ENCODE measurements at places on chromosomes 3 and 15.

DNA sequence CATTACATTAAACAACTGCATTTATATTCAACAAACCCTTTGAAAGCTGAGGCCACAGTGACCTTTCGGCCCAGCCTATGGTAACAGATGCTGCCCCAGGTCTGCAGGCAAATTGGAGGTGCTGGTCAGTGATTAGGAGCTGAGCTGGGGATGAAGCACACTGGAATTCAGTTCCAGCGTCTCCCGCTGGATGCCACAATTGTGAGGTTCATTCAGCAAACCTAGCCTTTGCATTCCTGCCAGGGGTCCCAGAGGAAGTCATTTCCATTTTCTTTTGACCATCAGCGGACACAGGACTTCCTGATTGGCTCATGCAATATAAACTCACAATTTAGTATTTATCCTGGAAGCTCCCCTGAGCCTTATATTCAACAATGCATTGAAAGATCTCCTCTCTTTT, 89.5 kb downstream of the IL20RB start:
- no peak for DNase-seq

GRCh38 chr3:171752329-171752728, 58.0 kb downstream of the PLD1 start:
- DNase-seq = no peak

GRCh38 chr3:38210141-38210757, 44.9 kb downstream of the OXSR1 start:
- no peak for DNase-seq

DNA sequence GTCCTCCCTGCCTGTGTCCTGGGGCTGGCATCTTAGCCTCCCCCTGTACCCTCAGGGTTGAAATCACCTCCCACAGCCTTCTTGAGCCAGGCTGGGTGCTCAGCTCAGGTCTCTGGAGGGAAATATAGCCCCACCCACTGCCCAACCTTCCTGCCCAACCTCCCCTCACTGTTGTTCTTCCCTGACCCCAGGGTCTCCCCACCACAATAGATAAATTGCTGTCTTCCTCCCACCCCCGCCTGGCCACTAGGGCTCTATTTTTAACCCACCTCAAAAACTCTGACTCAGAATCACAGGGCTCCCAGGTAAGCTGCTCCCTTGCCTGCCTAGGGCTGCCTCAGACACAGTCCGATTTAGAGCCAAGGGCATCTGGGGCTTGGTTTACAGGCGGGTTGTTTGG, 15.0 kb downstream of the HCN4 start:
- DNase-seq = no peak

DNA sequence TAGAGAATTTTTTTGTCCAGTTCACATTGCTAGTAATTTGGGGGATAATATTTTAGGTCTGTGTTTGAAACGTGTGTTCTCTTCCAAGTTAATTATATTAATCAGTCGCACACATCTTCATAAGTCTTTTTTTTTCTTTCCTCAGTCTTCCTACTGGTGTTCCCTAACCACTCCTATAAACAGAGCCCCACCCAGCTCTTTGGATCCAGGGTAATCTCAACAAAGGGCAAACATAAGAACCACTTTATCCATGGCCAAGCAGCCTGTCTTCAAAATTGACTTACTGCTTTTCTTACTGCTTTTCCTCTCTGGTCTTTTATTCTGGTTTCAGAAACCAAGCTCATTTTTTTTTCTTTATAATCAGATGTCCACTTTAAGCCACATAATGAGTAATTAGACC, 266.8 kb upstream of the NECTIN3 start:
- no peak for DNase-seq

- DNase-seq = no peak
Measured at GRCh38 chr15:60223176-60223575, 174.6 kb downstream of the ANXA2 start.

- DNase-seq = no peak
Measured at GRCh38 chr3:50156549-50157493, 1.7 kb downstream of the SEMA3F start.

DNA sequence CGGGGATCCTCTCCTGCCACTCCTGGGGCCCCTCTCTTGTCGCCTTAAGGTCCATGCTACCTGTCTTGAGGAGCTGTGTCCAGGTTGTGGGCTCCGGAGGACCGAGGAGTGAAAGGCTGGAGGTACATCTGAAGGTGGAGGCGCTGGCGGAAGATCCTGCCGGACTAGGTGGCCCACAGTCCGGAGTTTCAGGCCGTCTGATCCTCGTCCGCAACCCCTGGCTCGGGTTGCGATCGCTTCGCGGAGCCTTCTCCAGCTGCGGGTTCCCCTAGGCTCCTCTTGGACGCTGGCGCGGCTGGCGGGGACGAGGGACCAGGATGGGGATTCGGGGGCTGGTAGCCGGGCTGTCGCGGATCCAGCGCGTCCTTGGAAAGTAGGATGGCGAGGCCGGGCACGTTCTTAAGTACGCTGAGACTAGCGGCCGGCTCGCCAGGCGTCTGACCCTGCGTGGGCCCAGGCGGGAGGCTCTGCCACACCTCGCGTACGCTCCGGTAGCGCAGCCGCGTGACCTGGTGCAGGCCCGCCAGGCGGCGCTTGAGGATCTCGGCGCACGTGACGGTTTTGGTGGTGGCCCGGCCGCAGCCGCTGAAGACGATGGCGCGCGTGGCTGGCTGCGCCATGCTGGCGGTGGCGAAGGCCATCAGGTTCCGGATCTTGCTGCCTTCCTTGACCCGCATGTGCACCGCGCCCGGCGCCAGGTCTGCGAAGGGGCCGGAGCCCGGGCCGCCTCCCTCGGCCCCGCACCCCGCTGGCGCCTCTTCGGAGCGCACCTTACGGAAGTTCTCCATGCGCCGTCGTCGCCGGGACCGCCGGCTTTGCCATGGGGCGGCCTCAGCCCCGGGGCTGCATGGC, 550 bp downstream of the RPP25 start:
- DNase-seq = no peak

DNA sequence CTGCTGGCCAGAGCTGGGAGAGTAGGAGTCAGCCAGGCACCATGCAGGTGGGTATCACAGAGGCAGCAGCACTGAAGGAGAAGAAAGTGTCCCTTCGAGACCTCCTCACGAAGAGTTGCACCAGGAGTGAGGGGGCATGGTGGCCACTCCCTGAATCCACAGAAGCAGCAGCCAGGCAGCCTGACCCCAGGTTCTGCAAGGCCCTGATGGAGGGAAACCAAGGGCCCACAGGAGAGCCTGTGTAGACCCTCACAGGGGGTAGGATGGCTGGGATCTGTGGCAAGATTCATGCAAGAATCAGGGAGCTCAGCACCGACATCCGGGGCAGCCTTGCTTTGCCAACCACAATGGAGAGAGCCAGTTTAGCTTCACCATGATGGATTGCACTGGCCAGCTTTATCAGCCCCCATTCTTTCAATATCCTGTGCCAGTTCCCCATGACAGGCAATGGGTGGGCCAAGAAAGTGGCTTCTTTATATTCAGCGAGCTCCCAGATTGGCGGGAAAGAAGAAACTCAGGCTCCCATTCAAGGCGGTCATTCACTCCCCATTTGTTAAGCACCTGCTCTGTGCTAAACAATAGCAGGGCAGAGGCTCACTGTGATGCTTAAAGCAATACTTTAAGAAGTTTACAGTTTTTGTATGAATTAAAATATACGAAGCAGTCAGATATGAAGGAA, 33.5 kb upstream of the TBC1D21 start:
- no peak for DNase-seq

DNA sequence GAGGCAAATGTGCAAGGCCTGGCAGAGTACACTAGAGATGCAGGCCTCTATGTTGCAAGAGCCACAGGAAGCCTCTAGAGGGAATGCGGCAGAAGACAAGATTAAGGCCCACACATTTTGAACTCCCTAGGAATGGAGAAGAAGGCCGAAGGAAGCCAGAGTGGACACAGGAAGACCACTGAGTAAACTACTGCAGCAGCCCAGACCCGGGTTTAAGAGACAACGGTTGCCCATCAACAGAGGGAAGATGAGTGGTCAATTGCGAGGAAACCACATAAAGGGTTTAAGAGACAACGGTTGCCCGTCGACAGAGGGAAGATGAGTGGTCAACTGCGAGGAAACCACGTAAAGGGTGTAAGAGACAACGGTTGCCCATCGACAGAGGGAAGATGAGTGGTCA, 14.6 kb downstream of the CHSY1 start:
- no peak for DNase-seq

DNA sequence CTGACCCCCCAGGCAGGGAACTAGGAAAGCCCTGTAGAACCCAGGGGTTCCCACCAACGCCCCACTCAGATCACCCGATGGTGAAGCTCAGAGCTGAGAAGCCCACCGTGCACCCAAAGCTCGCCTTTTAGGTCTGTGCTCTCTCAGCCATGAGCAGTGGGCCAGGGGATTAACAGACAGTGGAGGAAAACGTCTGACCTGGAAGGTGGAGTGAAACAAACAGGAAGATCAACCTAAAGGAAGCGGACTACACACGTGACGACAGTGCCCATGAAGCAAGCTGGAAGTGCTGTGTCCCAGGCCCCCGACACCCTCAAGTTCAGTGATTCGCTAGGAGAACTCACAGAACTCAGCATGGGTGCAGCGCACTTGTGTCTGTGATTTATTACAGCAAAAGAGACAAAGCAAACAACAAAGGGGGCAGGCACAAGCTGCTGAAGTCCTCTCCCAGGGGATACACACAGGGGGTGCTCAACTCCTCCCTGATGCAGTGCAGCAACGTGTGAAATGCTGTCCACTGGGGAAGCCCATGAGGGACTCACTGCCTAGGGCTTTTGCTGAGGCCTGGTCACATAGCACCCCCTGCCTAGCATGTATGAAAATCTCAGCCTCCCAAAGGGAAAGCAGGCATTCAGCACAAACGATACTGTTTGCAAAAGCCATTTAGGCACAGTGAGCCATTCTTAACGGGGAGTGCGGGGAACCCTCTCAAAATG, 43.5 kb downstream of the CFAP92 start:
- no peak for DNase-seq

GRCh38 chr3:184042617-184043016, 10.2 kb upstream of the HTR3C start:
- DNase-seq = no peak

DNA sequence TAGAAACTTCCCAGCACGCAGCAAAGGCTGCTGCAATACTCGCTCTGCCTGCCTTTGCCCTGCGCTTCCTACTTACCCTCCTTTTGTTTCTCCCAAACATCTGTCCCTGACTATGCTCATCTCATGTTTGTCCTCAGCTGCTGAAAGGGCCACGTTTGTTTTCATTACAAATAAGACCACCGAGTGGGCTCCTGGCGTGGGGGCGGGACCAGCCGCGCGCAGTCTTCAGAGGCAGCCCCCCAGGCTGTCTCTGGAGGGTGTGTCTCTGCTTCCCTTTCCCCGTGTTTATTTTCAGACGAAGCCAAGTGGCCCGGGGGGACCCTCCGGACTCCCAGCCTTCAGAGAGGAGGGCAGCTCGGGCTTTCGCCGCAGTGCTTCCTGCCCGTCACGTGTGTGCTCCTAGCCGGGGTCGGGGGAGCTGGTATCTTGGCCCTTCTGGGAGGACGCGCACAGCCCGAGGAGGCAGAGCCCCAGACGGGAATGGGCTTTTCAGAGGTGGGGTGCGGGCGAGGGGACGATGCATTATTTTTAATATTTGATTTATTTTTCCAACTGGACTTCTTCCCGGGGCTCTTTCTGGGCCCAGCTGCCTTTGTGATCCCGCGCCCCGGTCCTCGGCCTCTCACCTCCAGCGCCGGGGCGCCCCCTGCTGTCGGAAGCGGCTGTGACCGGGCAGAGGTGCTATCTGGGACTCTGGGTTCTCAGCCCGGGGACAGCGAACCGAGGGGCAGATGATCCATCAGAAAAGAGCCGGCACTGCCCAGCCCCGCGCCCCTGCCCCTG, 70.0 kb upstream of the CGNL1 start:
- DNase-seq = peak; percentile 16

GRCh38 chr3:126259411-126260391, 79.3 kb upstream of the ALDH1L1 start:
- DNase-seq = no peak

- no peak for DNase-seq
Measured at GRCh38 chr3:45056608-45057301, 30.7 kb downstream of the CLEC3B start.

GRCh38 chr3:105364128-105364527, 2.6 kb upstream of the ALCAM start:
- no peak for DNase-seq

DNA sequence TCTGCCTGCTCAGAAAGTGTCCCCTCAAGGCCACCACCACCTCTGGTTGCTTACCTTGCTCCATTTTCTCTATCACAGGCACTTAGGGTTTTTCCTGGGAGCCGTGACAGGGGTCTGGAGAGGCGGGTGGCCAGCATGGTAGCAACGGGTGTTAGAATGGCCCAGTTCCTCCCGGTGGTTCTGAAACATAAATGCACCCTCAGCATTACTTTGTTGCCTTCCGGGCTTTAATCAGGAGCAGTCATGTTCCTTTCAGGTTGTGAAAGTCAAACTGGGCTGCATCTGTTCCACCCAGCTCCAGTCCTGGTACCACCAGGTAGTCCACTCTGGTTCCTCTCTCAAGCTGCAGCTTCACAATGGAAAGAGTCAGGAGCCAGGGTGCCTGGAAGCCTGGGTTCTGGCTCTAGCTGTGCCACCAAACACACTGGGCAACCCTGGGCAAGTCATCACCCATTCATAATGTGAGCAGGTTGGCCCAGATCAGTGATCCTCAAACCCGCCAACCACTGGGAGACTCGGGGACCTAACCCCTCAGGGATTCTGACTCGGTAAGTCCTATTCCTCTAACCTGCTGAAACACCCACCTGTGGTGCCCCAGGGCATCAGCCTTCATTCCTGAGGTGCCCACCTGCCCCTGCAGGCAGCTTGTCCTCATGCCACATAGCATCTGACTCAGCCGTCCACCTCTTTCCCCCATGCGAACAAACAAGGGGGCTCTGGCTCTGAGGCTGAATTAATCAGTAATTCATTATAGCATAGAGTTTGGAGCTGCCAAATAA, 9.3 kb downstream of the BDH1 start:
- DNase-seq = no peak

DNA sequence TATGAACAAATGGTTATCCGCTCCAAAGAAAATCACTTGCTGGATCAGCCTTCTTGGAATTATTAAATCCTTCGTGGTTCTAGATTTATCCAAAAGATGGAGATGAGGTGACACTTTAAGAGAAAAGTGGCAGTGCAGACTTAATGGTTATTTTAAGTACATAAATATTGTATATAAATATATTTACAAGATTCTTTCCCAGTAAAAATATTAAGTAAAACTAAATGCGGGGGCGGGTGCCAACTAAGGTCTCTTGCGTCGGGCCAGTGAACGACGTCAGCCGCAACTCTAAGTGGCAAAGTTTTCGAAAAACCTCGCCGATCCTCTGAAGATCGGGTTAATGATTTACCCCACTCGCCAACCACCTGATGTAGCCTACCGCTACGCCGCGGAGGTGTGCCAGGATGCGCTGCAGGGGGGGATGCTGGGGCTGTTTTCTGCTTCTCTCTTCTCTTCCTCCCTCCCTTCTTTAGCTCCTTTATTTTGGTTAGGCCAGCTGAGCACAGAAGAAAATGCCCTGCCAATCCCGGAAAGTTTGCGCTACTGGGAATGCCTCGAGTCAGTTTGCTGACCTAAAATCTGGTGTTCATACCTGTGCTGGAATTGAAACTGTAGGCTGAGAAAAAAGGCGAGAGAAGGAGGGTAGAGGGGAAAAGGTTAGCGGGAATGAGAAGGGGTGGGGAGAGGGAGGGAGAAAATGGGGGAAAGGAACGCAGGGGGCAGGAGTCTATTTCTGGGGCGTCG, 7.6 kb upstream of the FOXB1 start:
- no peak for DNase-seq

- DNase-seq = no peak
Measured at GRCh38 chr3:11438646-11439045, 166.4 kb downstream of the ATG7 start.
